ENCODE measurements at places on chromosomes 3 and 15.
A peak's percentile ranks its signal among the peaks of the same experiment; 100 is the strongest.

DNA sequence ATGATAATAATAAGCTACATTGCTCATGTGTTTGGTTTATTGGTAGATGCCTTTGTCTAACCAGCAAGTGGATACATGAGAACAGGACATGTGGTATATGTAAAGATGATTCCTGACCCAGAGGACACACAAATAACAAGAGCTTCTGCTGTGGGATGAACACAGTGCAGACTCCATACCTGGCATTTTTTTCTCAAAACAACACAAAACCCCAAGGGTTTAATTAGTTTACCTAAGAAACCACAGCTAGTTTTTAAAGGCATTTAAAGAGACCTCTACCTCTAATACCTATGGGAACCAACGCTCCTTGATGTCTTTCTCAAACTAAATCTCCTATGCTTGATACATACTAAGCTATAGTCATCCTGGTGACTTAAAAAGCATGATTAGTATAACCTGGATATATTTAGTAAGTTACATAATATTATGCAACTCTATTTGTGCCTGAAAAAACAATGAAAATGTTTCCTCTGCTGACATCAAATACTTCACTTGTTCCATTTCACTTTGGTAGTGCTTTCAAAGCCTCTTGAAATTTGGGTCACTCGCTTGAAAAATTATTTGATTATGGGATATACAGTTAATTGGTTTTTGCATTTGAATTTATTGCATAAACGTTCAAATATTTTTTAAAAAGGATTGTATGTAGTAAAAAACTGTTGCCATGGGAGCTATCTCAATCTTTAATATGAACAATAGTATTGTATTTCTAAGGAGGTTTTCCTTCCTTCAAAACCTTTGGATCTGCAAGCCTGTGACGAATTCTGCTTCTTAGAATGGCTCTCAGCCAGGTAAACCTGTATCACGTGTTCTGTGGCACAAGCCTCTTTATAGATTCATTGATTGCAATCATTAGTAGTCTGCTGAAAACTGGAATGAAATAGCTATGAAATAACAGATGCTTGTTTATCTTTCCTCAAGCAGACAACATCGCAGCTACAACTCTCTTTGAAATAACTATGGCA, 233.0 kb upstream of the KCNMB2 start:
- no peak for DNase-seq

GRCh38 chr3:126743781-126744180, 39.7 kb downstream of the CHCHD6 start:
- no peak for DNase-seq

- no peak for DNase-seq
These were observed 27.7 kb downstream of the NR2F2 start for GRCh38 chr15:96358001-96358801.

GRCh38 chr15:85458764-85459163, 78.4 kb downstream of the AKAP13 start:
- no peak for DNase-seq

- DNase-seq: no peak
These were observed 162.8 kb downstream of the PTPRG start for GRCh38 chr3:61724183-61724582.

DNA sequence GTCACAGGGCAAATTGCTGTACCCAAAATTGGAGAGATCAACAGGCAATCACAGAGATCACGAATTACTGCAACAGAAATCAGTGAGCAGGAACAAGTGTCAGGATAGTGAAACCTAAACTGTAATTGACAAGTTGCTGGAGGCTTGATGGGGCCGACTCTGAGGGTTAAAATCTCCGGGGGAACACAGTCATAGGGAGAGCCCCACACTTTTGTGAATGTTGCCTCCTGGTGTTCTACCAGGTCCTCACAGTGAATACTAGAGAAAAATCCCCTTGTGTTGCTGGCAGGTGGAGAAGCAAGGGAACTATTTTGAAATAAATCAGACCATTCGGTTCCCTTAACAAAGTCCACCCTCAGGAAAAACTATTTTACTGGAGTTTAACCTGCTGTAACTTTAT, 697.5 kb upstream of the CBLB start:
- DNase-seq: no peak

- DNase-seq: peak; percentile 18
These were observed 36.9 kb downstream of the SENP8 start for GRCh38 chr15:72155003-72155621.

- no peak for DNase-seq
These were observed 42.6 kb upstream of the BNC1 start for GRCh38 chr15:83327041-83327440.

DNA sequence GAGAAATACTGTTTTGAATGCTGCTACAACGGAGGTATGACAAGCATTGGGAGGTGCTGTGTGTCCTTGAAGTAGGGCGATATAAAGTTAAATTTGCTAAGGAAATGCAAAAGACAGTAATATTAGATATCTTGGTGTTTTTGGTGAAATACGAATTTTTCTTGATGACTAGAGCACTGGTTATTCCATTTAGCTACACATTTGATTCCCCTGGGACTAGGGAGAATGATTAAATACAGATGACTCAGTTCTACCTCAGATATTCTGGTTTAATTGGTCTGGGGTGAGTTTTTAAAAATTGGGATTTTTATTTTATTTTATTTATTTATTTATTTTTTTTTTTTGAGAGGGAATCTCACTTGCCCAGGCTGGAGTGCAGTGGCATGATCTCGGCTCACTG, 18.7 kb upstream of the GADL1 start:
- DNase-seq: no peak

GRCh38 chr15:69080295-69081248, 66.1 kb downstream of the NOX5 start:
- DNase-seq: no peak

DNA sequence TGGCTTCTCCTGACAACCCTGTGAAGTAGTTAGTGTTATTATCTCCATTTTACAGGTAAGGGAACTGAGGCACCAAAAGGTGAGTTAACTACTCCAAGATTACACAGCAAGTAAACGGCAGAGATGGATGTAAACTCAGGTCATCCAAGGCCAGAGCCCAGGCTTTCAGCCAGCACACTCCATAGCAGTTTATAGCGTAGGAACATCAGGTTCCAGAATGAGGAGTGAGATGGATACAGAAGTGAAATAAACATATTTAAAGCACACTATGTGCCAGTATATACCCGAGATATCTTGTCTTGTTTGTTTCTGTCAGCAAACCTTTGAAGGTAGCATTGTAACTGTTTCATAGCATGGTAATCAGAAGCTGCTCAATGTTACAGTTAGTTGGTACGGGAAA, 279.0 kb downstream of the OXSM start:
- DNase-seq: no peak

- DNase-seq: no peak
These were observed 525.8 kb downstream of the SHQ1 start for GRCh38 chr3:72322264-72322976.

- DNase-seq: no peak
These were observed 44.6 kb downstream of the HDGFL3 start for GRCh38 chr15:83163032-83163431.

- DNase-seq: no peak
These were observed 15.3 kb downstream of the PYDC2 start for GRCh38 chr3:191476066-191476772.

- peak; percentile 57 for DNase-seq
These were observed 84.1 kb downstream of the TP63 start for GRCh38 chr3:189714991-189715961.

DNA sequence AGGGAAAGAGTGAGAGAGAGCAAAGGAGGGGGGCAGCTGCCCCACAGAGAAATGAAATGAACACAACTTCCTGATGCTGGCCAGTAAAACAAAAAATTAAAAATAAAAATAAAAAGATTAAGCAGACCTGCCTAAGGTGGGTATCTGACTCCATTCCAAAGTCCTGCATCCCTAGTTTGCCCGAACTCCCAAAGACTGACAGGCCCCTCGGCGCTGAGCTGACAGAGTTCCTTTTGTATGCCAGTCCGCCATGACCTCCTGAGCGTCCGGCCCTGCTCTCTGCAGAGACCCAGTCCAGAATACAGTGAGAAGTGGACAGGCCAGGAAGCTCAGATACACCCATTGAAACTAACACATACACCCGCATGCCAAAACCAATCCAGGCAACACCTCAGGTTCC, 54.9 kb downstream of the CHDH start:
- DNase-seq: no peak

GRCh38 chr15:71807125-71807629, 3.2 kb upstream of the NR2E3 start:
- DNase-seq: no peak

GRCh38 chr15:70227147-70227546, 129.4 kb upstream of the TLE3 start:
- no peak for DNase-seq

- no peak for DNase-seq
These were observed 88.0 kb downstream of the RPLP1 start for GRCh38 chr15:69540622-69541021.

DNA sequence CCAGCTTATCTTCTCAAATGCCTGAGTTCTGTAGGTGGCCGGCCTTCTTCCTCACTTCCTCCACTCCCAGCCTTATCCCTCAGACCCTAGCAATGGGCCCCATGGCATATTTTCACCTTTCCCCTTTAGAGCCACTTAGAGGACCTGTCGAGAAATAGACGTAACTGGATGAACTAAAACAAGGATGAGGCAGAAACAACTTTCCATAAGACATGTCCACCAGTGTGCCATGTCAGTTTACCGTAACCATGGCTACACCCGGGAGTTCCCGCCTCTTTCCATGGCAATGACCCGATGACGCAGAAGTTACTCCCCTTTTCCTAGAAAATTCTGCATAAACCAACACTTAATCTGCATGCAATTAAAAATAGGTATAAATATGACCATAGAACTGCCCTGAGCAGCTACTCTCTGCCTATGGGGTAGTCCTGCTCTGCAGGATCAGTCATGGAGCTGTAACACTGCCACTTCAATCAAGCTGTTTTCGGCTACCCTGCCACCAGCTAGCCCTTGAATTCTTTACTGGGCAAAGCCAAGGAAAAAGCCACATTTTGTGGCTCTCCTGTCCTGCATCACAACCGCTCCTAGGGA, 55.1 kb upstream of the ZBTB38 start:
- DNase-seq: no peak

- no peak for DNase-seq
These were observed 299.5 kb downstream of the GAP43 start for GRCh38 chr3:115922681-115923347.

DNA sequence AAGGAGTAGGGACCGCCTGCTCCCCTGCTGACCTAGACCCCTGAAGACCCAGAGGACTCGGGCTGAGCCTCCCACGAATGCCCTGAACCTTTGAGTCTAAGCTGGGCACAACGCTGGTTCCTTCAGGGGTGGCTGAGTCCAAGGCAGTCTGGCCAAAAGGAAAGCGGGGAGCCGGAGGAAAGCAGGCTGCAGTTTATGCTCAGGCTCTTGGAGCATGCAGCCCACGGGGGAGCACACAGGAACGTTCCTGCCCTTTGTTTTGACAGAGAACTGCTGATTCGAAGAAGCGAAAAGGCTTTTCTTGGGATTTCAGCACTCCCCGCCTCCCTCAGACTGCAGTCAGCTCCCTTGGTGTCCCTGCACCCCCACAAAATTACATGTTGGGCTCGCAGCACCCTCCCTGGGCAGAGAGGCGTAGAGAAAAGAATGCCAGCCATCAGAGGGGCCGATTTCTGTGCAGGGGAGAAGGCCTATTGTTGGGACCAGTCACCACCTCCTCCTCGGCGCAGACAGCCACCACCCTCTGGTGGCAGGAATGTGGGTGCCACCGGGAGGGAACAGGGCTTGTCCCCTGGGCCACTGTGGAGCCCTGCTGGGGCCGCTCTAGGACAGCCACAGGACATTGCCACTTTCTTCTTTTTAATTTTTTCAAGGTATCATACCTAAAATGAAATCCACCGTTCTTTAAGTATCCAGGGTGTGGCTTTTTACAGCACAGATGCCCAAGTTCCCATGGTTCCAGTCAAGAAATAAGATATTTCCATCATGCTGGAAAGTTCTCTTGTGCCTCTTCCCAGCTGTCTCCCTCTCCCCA, 72.2 kb downstream of the SMAD6 start:
- peak; percentile 66 for DNase-seq

- DNase-seq: no peak
These were observed 11.1 kb downstream of the ADAMTS7 start for GRCh38 chr15:78800189-78800588.

GRCh38 chr3:188284455-188285212, 130.7 kb downstream of the LPP start:
- no peak for DNase-seq

GRCh38 chr15:81296186-81296585, 27.8 kb downstream of the STARD5 start:
- DNase-seq: no peak

DNA sequence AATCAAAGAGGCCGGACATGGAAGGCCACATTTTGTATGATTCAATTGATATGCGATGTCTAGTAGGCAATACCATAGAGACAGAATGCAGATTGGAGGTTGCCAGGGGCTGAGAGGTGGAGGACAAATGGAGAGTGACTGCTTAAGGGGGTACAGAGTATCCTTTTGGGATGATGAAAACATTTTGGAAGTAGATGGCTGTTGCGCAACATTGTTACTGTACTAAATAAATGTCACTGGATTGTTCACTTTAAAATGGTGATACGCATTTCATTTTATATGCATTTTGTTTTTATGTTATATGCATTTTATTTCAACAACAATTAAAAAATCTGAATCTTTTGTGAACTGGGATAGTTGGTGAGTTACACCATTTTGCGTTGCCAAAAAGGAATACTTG, 99.7 kb upstream of the AGBL1 start:
- no peak for DNase-seq

DNA sequence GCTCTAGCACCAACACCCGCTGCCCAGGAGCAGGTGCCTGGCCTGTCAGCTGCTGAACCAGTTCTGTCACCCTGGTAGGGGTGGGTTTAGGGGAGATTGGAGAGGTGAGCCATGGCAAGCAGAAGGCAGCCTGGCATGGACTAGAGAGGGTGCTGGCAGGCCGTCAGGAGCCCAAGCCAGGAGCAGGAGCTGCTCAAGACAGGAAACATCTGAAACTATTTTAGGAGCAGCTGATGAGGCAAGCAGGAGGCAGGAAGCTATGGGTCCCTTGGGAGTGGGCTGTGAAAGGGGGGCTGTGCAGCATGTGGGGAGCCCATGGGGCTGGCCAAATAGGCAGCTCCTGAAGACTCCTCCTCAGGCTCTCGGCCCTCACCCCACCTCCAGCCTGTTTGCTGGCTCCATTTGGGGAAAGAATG, 2.3 kb downstream of the INKA1 start:
- DNase-seq: peak; percentile 98

DNA sequence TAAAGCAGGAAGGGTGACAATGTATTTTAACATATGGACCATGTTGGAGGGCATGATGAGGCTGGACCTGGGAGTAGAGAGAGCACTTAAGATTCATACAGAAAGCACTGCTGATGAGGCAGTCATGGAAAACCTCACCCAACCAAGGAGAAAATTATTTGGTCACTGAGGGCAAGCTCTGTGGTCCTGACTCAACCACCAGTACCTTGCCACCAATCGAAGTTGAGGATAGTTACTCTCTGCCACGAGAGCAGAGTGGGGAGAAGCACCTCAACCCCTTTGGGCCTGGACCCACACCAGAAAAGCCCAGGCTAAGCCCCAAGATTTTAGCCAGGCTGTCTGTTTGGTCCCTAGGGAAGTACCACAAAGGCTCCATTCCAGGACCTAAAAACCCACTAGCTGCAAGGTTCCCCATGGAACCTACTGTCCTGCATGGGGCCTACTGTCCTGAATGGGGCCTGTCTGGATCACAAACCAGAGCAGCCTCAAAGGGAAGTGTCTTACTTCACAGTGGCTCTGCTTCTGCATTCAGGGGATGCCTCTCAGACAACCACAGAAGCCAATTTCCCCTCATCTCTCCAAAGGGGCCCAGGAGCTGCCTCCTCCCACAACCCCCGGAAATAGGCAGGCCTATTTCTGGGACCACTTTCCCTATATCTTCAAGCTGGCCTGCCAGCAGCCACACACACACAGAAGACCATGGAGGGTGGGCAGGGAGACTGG, 4.2 kb downstream of the CCDC71 start:
- DNase-seq: no peak

- peak; percentile 62 for DNase-seq
These were observed 9.2 kb downstream of the CADM2 start for GRCh38 chr3:84967767-84968581.

Measured in skin of body (tissue), 3 donors.